NCI-H2081 treated with DMSO at 0.1 percent for 48 hours (cell line): ENCODE measurements at places on chromosomes 4 and X.

- DNase-seq = peak; percentile 23
Observed at GRCh38 chr4:153143527-153144348, 60.5 kb upstream of the TRIM2 start.

DNA sequence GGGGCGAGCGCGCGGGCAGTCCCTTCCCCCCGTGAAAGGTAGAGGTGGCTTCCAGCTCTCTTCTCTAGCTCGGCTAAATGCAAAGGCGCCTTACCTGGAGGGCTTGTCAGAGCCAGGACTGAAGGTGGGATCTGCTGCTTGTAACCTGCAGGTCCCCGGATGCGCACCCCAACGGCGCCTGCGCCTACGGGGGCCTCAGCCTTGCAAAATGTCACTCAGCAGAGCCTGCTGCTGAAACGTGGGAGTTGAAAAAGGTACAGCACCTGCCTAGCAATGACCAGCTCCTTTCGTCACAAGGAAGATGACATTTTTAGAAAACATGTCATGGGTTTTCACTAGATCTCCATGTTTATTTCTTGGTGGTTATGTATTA lies 583 bp downstream of the ABHD18 start:
- DNase-seq = peak; percentile 21

DNA sequence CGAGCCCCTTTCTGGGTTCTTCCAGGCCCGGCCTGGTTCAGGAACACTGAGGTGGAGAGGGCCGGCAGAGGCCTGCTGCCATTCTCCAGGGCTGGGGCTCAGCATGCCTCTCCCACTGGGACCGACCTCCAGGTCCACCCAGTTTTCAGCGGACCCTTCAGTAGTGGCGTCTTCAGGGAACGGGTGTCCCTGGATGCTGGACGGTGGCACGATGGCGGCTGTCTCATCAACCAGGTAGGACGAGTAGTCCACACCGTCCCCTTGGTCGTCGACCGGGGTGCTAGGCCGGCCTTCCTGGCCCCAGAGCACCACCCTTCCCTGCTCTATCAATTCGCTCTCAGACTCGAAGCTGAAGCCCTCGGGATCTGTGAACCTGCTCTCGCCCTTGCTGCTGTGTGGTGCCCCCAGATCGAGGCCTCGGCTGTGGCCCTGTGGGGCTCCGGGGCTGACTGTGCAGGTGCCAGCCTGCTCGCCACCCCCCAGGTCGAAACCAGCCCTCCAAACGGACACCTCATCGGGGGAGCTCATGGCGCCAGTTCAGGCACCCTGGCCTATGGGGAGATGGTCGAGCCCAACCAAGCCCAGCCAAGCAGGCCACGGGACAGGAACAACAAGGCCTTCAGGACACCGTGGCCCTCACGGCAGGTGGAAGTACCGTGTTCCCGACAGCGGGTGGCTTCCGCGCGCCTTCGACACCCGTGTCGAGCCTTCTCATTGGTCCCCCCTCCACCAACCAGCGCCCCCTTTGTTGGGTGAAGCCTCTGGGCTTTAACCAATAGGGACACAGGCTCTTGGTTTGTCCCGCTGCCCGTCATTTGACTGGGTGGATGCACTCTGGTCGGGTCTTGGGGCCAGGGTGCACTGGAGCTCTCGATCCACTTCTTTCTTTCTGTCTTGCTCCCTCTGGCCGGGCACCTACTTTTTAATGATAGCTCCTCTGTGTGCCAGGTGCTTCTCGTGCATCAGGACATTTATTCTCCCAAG lies 814 bp upstream of the LOC101059915 start:
- DNase-seq = no peak

DNA sequence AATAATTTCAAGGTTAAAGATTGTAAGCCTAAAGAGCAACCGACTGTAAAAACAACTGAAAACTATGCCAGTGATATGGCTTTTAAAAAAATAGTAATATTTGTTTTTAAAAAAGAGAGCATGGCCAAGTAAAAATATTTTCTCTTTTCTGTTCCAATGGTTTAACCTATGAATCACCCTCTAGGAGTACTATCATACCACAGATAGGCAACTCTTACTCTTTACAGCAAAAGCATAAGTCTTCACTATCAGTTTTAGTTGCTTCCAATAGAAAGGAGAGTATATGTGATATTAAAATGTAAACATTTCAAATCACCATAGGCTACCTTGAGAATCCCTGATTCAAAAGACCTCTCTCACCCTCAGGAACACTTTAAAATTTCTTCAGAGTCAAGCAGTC lies 102.6 kb downstream of the AMELX start:
- no peak for DNase-seq

- DNase-seq = no peak
Observed at GRCh38 chrX:97016106-97016505, 132.4 kb downstream of the RPA4 start.

DNA sequence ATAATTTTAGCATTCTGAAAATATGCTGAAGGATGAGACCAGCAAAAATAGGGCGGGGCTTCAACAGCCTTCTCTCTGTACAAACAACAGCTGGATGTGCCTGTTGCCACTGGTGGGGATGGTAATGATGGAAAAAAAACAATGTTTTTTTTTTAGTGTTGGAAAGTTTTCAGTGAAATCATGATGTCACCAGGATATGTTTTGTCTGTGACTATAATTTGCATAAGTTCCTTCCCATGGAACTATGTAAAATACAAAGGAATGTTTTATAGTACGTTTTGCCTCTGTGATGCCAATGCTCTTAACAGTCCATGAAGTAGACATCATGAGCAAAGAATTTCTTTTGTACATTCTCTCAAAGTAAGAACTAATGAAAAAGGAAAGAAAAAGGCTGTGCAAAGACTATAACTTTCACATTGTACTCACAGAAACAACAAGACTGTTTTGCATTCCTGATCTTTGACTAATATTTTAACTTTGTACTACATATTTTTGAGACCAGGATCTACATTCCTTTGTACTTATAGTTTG lies 589.7 kb downstream of the SPRY1 start:
- DNase-seq = no peak

GRCh38 chr4:173288698-173289352 lies 45.3 kb downstream of the HMGB2 start:
- DNase-seq = no peak

DNA sequence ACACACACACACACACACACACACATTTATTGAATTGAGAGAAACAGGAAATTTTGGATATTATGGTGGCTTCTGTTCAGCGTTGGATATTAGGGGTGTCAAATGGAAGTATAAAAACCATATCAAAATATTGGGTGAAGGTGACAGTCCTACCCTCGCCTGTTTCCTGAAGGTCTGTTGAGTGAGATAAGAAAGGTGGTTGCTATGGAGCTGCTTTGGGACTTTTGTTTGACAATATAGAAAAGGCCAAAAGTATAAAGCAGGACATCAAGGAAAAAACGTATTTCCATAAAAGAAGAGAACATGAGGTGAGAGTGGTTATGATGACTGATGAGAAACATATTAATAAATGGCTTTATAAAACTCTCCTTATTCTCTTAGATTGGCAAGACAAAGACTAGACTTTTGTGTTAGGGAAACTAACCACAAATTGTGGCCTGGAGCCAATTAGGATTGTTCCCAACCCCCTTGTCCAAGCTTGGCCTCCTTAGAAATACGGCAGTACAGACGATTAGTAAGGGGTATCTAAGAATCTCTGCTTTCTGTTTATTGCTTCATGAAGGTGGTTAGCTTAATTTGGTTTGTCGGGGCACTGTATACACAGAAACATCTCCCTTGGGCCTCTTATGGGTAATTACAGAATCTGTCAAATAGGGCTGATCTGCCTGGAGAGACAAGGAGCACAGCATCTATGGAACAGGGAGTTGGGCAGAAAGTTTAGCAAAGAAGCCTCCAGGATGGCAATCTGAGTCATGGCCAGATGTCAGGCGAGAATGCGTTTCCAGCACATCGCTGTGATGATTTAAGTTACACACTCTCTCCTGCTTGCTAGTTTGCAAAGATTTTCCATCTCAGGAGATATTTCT lies 198.0 kb downstream of the CBR4 start:
- DNase-seq = no peak

- DNase-seq = no peak
Observed at GRCh38 chr4:70533791-70534190, 15.4 kb downstream of the AMTN start.

GRCh38 chr4:34182306-34182705 lies 2062.0 kb downstream of the ARAP2 start:
- DNase-seq = no peak

GRCh38 chrX:110683925-110684324 lies 111.7 kb downstream of the CHRDL1 start:
- no peak for DNase-seq

- DNase-seq = peak; percentile 6
Observed at GRCh38 chr4:150297861-150298474, 219.7 kb downstream of the DCLK2 start.

GRCh38 chrX:37652589-37653231 lies 32.9 kb upstream of the XK start:
- no peak for DNase-seq

DNA sequence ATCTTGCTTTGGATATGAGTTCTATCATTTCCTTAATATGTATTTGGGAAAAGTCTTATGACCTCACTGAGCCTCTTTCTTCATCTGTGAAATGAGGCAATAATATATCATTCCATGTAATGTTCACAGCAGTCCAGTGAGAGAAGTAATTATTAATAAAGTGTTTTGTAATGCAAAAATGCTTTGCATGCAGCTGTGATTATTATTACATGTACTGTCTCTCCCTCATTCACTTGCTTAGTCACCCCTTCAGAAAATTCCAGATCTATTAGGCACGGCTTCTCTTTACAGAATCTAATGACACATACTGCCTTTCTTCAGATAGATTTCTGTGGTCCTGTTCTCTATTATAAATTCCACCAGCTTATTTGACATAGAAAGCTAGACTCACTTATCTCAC lies 53.5 kb upstream of the FGF13 start:
- DNase-seq = no peak

DNA sequence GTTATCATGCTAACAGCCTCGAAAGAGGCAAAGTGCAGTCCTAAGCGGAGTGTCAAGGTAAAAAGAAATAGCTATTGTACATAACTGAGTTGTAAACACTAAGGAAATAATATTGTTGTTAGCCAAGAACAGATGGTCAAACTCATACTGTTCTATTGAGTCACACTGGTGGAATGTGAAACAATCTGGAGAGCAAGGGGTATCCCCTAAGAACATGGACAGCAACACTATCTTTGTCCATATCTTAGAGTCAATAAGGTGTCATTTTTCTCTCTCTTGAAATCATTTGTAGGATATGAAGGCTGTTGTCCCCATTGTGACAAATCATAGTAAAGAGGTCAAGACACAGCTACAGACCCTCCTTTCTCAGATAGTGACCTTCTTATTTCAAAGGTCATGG lies 4.5 kb upstream of the PDGFC start:
- no peak for DNase-seq

GRCh38 chr4:52861879-52862616 lies at the start of gene RASL11B:
TSS of gene RASL11B (plus strand) at chr4:52862317. CDS start at chr4:52862508, 191 bp downstream.
- peak; percentile 14 for DNase-seq

- no peak for DNase-seq
Observed at GRCh38 chr4:97457253-97457652, 686.0 kb downstream of the STPG2 start.

- no peak for DNase-seq
Observed at GRCh38 chr4:1579901-1580691, 104.0 kb downstream of the FAM53A start.

- DNase-seq = no peak
Observed at GRCh38 chrX:51151734-51152133, 180.9 kb upstream of the NUDT10 start.

DNA sequence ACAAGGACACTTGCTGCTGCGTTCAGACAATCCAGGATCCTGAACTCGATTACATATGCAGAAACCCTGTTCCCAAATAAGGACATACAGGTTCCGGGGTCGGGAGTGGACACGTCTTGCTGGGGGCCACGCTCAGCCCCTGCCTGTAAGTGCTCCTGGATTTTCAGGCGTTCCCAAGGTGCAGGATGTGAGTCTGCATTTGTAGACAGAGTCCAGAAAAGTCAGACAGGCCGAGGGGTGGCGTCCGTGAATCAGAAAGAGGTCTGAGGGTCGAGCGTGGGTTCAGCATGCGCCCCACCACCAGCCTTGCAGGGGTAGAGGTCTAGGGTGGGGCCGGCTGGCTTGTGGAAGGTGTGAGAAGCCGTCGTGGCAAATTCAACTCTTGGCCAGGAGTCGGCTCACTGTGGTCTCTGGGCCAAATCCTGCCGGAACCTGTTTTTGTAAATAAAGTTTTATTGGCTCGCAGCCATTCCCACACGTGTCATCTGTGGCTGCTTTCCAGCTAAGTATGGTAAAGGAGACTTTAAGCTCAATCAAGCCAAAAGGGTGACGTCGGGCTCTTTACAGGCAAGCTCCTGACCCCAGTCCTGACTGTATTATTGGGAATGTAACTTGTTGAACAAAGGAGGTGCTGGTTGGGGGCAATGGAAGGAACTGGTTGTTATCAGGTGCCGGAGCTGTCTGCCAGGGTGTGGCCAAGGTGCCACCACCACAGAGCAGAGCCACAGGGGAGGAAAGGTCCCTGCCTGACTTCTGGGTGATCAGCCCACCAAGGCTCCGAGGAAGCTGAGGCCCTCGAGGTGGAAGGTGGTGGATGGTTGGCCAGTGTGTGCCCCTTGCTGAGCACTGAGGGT lies 7.4 kb downstream of the DOK7 start:
- no peak for DNase-seq

DNA sequence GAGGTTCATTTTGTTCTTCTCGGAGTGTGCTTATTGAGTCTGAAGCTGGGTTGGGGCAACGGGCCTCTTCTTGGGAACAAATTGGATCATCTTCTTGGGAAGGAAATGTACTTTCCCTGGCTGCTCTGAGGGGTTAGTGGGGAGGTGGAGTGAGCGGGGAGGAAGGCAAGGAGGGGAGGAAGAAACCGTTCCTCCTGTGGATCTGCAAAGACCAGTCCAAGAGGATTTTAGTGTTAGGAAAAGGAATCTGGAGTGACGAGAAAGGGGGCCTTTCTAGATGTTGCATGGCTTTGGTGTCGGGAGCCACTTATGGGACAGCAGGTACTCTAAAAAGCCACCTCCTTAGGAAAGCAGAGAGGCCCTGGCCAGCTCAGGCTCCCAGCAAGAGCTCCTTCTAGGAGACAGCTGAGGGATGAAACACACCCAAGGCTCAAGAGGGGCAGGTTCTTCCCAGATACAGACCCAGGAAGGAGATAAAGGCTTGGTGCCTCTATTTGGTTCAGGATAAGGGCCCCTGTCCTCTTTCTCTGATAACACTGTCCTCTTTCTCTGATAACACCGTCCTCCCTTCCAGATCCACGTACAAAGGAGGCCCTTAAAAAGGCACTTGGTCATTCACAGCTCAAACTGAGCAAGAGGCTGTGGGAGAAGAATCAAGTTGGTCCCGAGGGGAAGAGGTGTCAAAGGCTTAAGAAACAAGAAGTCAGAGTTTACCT lies 451 bp downstream of the SOD3 start:
- DNase-seq = no peak

DNA sequence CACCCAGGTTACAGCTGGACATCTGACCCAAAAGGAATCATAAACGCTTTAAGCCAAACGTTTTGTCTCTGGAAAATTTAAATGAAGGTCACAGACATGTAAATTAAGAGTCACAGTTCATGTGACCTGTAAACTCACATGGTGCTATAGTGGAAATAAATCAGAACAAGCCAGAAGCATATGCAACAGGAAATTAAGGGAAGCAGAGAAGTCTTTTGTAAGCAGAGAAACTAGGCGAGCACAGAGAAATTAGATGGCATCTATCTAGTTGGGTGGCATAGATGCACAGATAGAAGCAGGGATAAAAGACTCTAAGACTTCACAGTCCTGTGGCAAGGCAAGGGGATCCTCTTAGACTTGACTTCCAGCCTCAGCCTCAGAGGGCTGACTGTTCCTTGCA lies 264.8 kb downstream of the GASK1B start:
- no peak for DNase-seq
